ENCODE measurements at places on chromosomes 5 and 9.
A peak's percentile ranks its signal among the peaks of the same experiment; 100 is the strongest.

DNA sequence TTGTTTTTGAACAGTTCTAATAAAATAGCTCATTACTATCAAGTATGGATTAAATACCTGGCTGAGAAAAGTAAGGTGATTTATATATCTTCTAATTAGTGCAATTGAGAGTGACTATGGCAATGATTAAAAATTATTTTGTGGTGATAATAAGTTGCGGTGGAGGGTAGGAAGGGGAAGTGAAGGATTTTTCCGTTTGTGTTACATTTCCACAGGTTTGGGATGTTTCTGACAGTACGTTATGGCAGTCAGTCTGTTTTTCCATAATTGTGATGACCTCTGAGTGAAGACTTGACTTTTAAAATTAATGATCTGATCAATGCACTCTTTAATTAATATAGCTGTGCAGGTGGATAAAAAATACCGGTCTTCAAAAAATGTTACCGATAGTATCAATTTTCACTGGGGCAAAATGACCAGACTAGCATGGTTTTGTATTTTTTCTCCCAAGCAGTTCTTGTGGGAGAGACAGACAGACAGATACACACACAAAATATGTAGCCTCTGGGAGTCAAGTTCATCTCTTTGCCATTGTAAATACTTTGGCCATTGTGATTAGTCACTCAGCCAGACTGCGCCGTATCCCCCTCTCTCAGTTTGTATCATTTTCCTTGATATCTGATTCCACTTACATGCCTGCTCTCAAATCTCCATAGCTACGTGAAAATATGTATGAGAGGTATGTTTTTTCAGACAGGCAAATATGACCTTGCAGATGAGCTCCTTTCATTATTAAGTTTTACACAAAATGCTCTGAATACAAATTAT, 60.2 kb downstream of the ARHGAP26 start:
- no peak for DNase-seq

- DNase-seq, result no peak
Observed at GRCh38 chr5:56686337-56687195, 128.8 kb upstream of the MAP3K1 start.

DNA sequence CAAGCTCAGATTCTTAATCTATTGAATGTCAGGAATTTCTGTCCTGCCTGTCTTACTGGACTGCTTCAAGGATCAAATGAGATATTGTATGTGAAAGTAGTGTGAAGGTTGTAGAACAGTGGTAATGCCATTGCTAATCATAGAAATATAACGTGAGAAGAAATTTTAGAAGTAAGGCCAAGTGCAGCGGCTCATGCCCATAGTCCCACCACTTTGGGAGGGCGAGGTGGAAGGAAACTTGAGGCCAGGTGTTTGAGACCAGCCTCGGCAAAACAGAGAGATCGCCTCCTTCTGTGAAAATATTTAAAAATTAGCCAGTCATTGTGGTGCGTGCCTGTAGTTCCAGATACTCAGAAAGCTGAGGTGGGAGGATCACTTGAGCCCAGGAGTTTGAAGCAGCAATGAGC, 5.1 kb upstream of the HSPA5 start:
- no peak for DNase-seq

- DNase-seq, result no peak
Observed at GRCh38 chr9:16345902-16346301, 524.6 kb downstream of the BNC2 start.

DNA sequence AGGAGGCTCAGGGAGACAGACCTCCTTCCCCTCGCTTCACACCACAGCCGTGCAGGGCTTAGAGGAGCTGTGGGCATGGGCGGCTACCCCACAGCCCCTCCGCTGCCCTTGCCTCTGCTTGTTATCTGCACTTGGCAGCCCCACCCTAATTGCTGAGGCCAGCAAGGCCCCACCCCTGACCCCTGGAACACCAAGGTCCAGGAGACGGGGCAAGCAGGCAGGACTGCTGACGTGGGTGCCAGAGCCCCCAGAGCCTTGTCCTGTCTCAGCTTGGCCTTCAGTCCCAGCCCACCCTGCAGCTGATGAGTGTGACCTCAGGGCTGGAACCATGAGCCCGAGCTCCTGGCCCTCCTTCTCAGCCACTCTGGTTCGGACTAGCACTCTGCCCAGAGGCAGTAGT, 29.1 kb upstream of the NEURL1B start:
- DNase-seq, result no peak

GRCh38 chr5:170169996-170170395, 62.8 kb upstream of the C5orf58 start:
- no peak for DNase-seq

DNA sequence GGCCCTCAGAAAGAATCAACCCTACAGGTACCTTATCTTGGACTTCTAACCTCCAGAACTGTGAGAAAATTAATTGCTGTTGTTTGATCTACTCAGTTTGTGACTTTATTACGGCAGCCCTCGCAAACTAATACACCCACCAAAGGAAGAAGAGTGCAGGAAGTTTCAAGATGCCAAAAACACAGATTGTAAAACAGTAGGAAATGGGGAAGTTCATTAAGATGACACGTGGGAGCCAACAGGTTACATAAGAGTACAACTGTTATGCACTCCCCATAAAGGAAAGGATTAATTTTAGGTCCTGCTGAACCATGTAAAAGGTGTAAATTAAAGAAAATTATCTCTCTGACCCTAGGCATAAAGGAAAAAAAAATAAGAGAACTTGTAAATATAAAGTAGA, 294.3 kb downstream of the EPB41L4A start:
- no peak for DNase-seq

- DNase-seq, result no peak
Observed at GRCh38 chr5:82312373-82312856, 34.3 kb upstream of the RPS23 start.

- DNase-seq, result no peak
Observed at GRCh38 chr5:141657937-141658545, 6.8 kb upstream of the FCHSD1 start.

GRCh38 chr5:151628112-151628823, 37.1 kb upstream of the FAT2 start:
- no peak for DNase-seq

GRCh38 chr9:108057421-108058134, 568.0 kb upstream of the KLF4 start:
- DNase-seq, result no peak

GRCh38 chr9:89999534-90000370, 394.9 kb downstream of the GADD45G start:
- peak; percentile 46 for DNase-seq

GRCh38 chr5:159763562-159763961, 152.7 kb upstream of the ADRA1B start:
- no peak for DNase-seq

- no peak for DNase-seq
Observed at GRCh38 chr5:118451697-118452247, 536.6 kb downstream of the DTWD2 start.

DNA sequence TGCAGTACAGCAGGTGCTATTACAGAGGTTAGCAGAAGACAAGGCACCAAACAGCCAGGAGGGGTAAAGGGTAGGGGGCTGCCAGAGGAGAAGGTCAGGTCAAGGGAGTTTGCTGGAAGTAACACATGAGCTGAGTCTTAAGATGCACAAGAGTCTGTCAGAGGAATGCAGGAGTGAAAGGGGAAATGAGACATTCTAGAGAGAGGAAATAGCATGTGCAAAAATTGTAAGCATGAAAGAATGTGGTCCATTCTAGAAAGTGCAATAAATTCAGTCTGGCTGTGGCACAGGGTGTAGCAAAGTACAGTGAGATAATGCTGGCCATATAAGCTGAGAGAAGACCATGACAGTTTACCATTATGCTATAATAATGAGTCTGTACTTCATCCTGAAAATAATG, 6.6 kb downstream of the GOLGA1 start:
- no peak for DNase-seq

DNA sequence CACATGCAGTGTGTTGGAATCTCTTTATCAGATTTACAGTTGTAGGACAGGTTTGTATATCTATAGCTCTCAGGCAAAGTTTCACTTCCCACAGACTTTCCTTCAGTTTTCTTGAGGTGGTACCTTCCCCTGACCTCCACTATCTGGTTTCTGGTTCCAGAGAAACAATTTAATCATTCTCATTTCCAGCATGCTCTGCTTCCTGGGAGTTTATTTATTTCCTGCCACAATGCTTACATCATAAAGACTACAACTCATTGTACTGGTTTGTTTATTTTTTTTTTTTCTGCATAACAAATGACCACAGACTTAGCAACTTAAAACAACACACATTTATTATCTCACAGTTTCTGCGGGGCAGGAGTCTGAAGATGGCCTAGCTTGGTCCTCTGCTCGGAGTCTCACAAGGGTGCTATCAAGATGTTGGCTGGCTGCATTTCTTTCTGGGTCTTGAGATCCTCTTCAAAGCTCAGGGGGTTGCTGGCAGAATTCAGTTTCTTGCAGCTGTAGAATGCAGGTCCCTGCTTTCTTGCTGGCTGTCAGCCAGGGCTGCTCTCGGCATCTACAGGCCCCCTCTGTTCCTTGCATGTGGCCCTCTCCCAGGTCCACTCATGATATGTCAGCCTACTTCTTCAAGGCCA, 247.7 kb downstream of the ENC1 start:
- no peak for DNase-seq

DNA sequence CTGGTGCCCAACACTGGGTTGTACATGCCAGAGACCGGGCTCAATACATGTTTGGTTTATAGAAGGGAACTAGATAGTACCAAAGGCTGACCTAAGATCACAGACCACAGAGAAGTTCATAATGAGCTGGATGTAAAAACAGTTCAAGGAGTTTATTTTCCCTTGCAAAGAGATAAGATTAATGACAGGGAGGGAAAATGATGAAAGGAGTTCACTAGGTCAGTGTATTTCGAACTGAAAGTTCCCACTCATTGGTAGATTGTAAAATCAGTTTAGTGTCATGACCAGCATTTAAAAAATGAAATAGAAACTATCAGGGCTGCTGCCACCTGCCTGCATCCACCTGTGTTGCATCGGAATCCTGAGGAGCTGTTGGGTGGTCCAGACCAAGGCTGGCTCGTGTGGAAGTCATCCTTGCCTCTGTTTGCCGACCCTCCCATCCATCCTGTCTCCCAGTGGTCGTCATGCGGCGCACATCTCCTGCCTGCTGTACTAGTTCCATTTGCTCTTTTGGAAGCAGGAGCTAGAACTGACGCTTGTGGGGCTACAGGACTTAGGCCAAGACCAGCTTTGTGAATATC, 21.1 kb downstream of the TBC1D2 start:
- DNase-seq, result no peak

GRCh38 chr5:95620030-95620869, at the start of gene GPR150:
Gene GPR150 (plus strand): TSS chr5:95620087. CDS start chr5:95620276, 189 bp downstream.
- peak; percentile 21 for DNase-seq

DNA sequence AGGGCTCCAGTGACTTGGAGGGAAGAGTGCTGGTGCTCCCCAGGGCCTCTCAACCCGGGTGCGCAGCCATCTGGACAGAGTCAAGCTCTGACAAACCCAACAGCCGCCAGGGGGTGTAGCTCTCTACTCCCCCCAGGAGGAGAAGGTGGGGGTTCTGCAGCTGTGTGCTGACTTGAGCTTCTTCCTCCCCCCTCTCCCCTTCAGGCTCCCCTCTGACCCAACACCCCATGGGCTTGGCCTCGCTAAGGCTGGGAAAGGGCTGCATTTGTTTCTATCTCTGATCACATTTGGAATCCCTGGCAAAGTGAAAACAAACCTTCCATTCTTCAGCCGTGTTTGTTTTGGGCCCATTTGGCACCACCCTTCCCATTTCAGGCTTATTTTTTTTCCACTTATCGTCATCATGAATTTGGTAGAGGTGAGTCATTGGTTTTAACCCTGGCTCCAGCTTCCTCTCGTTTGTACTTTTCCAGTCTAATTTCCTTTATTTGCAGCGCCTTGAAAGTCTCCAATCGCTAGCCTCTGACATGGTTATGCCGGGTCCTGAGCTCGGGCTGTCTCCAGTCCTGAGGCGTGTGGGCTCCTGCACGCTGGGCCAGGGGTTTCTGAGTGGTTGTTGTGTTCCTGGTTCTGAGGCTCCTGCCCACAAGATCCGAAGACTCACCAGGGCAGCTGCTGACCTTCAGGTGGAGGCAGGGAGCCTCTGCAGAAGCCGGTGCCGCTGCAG, 36.1 kb downstream of the DAP start:
- no peak for DNase-seq
